OCI-M1 (cell line): ENCODE measurements at places on chromosomes 6 and 20.

DNA sequence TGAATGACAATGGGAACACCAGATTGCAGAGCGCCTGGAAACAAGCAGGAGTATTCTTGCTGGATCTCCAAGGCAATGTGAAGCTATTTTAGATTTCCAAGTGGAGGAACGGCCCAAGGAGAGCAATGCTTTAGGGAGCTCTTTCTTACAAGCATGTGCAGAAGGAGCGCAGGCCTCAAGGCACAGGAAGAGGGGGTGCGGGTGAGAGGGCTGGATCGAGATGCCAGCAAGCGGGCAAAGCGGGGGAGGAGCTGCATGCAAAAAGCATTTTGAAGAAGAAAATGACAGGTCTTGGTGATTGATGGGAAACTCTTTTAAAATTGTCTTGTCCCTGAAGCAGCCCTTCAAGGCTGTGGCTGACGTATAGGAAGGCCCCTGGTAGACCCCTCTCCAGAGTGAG, 171.9 kb downstream of the QRSL1 start:
- DNase-seq = no peak

GRCh38 chr6:132401618-132402285, 477 bp upstream of the MOXD1 start:
- DNase-seq = no peak

DNA sequence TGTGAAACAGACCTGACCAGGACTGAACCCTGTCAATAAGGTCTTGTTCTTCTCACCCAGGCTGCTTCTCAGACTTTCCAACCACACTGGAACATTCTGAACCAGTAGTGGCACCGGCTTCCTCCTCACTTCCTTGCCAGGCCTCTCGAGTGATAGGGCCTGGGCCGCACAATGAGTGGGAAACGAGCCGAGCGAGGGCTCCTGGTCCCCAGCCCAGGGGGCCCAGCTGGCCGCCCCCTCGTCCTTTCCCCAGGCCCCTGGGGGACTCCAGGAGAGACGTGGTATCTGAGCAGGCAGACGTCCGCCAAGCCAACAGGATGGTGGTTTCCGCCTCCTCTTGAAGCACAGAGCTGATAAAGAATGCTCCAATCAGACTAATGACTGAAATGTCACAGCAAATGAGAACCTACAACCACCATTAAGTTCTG, 117.9 kb downstream of the GMDS start:
- peak; percentile 89 for DNase-seq

- DNase-seq = no peak
These were observed 515.6 kb downstream of the EYS start for GRCh38 chr6:65191471-65191870.
